Glutamatergic neuron (in vitro differentiated cells): ENCODE measurements at places on chromosomes 16 and 17.

GRCh38 chr16:11049396-11050059 lies 105.2 kb downstream of the CLEC16A start:
- no peak for DNase-seq

- DNase-seq: no peak
Measured at GRCh38 chr17:47808036-47808829, 13.4 kb downstream of the OSBPL7 start.

- no peak for DNase-seq
Measured at GRCh38 chr16:11051879-11052808, 107.8 kb downstream of the CLEC16A start.

GRCh38 chr16:27317320-27317719 lies 3.5 kb downstream of the IL4R start:
- DNase-seq: no peak

GRCh38 chr16:47886631-47887415 lies 269.0 kb downstream of the ABCC12 start:
- DNase-seq: no peak

GRCh38 chr17:77841742-77842527 lies 116.6 kb upstream of the TNRC6C start:
- DNase-seq: no peak

DNA sequence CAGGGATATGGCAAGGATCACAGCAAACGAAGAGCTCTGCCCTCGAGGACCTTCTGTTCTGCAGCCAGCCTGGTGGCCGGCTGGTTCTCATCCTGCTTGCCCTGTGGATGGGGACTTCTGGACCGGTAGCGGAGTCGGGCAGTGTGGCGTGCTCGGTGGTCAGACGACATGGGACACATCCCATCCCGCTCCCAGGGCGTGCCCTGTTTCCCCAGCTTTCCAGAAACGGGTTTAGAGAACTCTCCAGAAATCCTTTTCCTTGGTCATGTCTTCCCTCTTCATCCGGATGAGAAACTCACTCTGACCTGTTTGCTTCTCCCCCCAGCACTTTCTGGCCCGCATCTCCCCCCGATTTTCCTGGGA lies 115.8 kb downstream of the OR1D5 start:
- DNase-seq: no peak

DNA sequence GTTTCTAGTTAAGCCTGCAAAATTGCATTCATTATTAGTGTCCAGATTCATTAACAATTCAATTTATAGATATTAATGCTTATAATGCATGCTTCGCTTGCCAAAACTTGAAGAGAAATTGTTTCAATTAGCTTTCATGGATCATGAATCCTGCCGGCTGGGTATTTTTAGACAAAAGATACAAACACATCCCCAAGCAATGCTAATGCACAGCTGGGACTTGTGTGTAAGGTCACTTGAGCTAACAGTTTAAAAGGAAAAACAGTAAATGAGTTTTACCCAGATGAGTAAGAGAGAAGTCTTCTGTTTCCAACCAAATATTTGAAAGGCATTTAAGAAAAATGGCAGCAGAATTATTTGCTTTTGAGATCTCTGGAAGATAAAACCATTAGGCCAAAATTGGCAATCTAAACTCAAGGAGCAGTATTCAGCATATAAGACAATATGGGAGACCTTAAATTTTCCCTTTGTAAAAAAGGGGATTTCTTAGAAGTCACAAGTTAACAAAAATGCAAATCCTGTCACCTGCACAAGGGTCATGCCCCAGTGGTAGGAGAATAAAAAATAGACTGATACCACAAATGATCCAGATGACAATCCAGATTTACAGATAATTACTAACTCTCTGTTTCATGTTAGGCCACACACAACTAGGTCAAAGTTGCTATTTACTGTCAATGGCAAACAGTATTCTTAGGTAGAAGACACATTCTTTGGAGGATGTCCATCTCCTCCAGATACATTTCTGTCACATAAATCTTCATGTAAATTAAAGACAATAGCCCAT lies 418.4 kb upstream of the PMFBP1 start:
- DNase-seq: no peak

DNA sequence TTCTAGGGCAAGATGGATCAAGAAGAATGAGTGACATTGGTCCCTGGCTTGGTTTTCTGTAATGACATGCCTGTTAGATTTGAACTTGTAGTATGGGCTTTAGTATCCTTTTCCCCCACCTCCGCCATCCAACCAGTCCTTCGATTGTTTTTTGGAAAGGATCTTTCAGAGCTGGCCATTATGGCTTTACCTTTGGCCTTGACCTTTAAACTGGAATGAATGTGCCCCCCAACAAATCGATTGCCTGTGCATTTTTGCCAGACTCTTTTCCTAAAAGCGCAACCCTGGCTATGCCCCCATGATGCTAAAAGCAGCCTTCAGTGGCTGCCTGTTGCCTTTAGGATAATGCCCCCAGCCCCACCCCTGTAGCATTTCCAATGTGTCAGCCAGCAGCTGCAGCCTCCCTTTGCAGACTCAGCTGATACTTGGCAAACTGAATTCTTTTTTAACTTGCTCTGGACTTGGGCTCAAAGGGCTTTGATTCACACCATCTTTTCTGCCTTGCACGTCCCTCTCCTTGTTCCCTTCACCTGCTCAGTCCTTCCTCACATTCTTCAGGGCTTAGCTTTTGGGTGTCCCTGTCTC lies 4.0 kb downstream of the GPRC5C start:
- no peak for DNase-seq

DNA sequence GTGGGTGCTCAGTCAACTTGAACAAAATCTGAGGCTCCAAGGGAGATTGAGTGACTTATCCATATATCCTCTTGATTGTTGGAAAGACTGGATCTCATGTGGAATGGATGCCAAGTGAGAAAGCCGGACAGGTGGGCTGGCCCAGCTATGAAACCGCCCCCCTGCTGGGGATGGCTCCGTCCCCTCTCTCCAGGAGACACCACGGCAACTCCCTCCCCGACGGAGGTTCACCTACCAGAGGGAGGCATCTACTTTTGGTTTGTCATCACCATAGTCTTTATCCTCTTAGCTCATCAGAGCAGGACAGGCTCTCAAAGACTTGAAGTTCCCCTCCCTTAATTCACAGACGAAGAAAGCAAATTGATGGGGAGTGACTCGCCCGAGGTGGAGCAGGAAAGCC lies 1.8 kb upstream of the ALG1 start:
- no peak for DNase-seq

GRCh38 chr17:71203953-71204352 lies 916.9 kb upstream of the SOX9 start:
- no peak for DNase-seq

DNA sequence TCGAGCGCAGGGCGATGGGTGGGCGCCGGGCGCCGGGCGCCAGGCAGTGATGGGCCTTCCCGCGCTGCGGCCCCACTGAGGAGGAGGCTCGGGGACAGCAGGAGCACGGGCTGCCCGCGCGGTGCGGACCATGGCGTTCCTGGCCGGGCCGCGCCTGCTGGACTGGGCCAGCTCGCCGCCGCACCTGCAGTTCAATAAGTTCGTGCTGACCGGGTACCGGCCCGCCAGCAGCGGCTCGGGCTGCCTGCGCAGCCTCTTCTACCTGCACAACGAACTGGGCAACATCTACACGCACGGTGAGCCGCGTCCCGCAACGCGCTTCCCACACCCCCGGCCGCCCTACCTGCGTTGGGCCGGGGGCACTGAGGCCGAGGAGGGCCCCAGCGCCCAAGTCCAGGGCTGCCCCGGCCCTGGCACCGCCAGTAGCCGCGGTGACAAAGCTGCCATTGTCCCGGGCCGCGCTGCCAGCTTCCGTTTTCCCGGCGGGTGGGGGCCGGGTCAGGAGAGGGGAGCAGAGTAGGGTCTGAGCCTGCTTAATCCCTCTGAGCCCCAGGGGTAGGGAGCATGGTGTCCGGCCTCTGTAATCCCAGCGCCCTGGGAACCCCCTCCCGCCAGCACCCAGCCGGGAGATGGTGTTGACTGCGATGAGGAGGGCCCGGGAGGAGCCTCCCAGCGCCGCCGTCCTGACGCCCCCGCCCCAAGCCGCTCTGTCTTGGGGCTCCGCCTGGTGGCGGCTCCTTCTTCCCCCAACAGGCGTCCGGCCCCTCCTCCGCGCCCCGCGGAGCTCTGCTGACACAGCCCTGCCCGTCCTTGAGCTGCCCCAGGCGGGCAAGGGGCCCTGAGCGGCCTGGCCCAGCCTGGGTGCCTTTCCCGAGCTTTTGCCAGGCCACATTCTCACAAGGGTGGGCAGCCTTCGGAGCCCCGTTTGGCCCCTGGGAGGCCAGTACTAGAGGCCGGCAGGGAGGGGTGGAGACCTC lies 685 bp downstream of the PAQR4 start:
- peak; percentile 79 for DNase-seq

DNA sequence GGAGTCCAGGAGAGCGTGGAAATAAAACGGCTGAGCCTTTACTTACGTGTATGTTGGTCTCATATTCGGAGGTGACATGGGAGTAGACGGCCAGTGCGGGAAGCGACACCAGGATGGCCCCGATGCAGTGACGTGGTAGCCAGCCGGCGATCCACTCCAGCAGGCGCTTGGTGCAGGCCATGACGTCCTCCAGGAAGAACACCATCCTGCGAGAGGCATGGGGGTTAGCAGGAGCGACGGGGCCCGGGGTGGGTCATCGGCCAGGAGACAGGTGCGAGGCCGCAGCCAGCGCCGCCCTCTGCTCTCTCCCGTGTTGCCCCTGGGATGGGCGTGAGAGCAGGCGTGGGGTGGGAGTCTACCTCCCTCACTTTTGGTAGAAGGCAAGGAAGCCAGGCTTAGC lies 98.6 kb upstream of the CREBBP start:
- DNase-seq: no peak

DNA sequence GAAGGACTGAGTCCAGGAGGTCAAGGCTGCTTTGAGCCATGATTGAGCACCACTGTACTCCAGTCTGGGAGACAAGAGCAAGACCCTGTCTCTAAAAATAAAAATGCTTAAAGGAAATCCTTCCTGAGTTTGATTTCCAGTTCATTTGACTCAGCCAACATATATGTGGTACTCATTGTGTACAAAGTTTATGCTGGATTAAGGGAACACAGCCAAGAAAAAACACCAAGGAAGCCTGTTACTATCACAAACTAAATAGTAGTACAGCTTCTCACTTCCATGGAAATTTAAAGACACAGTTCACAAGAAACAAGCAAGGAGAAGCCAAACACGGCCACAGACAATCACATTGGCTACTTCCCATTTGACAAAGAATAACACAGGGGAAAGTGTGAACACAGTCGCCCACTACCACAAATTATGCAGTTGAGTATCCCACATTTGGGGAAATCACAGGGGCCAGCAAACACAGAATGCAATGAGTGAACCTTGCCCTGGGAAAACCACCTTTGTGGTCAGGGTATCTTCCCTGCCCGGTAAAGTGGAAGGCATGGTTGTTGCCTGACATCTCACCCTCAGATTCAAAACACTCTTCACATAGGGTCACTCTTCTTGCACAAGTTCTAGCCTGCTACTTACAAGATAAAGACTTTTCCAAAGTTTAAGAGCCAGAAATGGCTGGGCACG lies 14.5 kb downstream of the TEX14 start:
- no peak for DNase-seq

- peak; percentile 42 for DNase-seq
Measured at GRCh38 chr17:72120642-72121163, at the start of gene SOX9. SOX9 (plus strand) TSS chr17:72121020; CDS start chr17:72121392, 372 bp downstream.

- no peak for DNase-seq
Measured at GRCh38 chr17:340074-340473, 12.5 kb downstream of the RPH3AL start.
